Stimulated activated CD8-positive, alpha-beta memory T cell treated with anti-CD3 and anti-CD28 coated beads, Interleukin-12 subunit alpha, Interleukin-12 subunit beta, amount 100 ng/mL, for 4 hours (primary cell): ENCODE measurements at places on chromosomes 1 and 21.

- no peak for DNase-seq
Measured at GRCh38 chr1:29793101-29793546, 556.8 kb downstream of the PTPRU start.

DNA sequence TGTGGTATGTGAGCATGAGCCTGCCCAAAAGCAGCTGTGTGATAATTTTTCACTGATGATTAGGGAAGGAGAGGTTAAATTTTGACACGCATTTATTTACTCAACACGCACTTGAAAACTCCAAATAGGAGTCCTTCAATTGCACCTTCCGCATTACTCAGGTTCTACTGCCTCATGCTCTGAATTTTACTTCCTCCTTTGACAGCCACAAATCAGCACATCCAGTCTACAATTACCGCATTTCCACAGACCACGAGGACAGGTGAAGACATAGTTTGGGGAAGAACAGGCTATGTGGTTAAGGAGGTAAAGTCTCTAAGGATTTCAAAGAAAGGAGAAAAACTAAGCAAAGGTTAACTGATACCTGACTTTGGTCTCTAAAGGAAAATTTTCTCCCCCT lies 2.6 kb downstream of the CAPN8 start:
- DNase-seq = no peak

- no peak for DNase-seq
Measured at GRCh38 chr1:206575165-206575893, 36.9 kb downstream of the EIF2D start.

DNA sequence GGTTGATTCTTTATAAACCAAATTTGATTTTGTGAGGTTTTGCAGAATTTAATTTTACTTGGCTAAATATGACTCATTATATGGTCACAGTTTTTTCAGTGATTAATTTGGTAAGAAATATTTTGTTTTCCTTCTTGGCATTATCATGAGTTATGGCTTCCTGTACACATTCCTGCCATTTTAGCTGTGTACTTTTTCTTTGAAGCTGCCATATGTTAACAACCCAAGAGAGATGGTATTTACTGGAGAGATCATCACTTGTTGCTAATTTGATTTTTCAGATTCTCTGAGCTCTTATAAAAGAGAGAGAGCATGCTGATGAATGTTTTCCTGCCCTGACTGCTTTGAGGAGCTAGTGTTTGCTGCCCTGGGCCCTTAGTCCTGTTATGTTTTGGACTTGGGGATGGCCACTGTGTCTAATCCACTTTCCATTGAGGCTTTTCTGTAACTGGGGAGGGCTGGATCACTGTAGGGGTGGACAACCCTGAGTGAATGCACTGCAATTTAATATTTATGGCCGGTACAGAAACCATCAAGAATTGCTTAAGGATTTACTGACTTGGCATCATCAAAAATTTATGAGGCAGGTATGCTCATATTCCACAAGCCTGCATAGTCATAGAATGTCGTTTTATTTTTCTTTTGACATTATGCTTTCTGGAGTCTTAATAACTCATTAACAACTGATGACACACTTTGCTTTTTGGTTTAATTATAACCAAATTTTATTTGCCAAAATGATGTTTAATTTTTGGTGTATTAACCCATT lies 200.9 kb downstream of the DISC1 start:
- DNase-seq = no peak

- DNase-seq = no peak
Measured at GRCh38 chr21:33643658-33644311, 1.5 kb downstream of the ITSN1 start.

DNA sequence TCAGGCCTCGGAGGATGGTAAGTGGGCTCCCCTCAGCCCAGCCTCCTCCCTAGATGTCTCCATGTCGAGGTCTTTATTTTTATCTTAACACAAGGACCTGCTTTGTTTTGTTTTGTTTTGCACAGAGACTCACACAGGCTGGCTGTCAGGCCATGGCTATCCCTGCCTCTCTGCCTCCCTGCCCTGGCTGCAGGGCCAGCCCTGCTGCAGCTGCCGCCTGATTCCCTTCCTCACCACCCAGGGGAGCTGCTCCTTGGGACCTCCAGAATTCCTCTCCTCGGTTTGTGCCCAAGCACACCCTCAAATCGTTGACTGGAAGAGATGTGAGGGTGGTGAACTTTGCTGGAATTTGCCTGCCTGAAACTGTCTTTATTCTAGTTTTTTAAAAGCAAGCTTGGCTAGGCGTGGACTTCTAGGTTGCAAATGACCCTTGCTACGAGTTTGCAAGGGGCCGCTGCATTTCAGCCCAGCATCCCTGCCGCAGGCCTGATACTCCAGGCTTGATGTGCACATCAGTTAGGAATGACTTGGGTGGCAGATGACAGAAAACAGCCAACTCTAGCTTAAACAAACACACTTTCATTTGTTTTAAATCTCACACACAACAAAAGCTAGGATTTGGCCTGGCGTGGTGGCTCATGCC lies 37.1 kb downstream of the WNT9A start:
- no peak for DNase-seq

- DNase-seq = no peak
Measured at GRCh38 chr1:121516234-121516967, 331.6 kb downstream of the SRGAP2C start.

DNA sequence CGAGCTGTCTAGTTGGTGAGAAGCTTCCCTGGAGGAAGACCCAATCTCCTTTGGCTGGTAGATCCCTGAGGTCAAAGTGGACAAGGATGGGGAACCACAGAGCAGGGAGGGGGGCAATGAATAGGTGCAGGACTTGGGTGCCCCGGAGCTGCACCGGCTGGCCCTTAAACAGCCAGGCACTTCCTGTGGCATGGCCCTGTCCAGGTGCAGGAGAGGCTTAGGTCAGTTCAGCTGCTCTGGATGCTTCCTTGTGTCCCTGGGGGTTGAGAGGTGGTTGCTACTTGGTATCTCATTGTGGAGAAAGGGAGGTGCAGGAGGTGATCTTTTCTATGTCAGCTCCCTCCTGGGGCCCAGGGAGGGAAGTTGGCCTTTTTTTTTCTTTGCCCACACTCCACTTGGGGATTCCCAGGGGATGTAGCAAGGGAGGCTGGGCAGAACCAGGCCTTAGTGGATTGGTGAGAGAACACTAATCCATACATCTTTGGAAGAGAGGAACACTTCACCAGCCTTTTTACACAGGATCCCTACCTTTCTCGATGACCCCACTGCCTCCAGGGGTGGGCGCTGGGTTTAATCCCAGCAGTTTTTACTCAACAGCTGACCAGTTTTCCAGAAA lies 1.2 kb upstream of the ST3GAL3 start:
- no peak for DNase-seq

- DNase-seq = no peak
Measured at GRCh38 chr1:244356376-244356775, 95.3 kb downstream of the ADSS2 start.

- DNase-seq = no peak
Measured at GRCh38 chr1:45328680-45329079, 2.0 kb downstream of the HPDL start.

GRCh38 chr1:7594714-7595295 lies 176.3 kb upstream of the VAMP3 start:
- DNase-seq = no peak

DNA sequence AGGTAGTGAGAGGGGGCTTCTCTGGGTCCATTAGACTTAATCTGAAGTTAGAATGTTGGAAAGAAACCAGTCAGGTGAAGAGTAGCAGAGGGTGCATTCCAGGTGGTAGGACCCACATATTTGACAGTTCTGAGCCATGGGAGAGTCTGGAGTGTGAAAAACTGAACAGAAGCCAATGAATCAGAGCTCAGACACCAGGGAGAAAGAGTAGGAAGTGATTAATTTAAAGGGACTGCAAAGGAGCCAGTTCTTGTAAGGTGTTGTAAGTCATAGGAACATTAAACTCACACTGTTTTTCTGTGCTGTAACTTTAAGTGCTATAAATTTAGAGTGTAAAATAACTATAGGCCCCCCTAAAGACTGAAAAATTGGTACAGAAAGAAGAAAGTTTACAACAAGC lies 5.9 kb upstream of the DHX9 start:
- no peak for DNase-seq

DNA sequence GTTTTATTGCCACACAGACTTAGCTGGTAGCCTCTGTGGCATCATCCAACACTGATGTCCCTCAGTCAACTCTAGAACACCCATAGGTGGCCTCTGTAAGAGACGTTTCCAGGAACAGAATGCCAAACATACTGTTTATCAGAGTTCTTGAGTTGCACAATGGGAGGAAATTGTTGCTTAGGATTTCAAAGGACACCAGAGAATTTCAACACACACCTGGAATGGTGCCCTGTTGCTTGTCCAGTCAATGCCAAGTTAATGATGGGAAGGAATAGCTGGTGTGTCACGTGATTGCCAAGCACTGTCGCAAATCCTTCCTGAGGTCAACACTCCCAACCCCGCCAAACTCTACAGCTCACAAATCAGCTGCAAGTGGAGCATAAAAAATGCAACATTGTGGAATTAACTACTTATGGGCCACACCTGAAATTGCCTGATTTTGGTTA lies 28.6 kb upstream of the DUSP23 start:
- no peak for DNase-seq

GRCh38 chr1:13604176-13604575 lies 20.5 kb downstream of the PDPN start:
- DNase-seq = no peak

GRCh38 chr1:9078015-9078751 lies 8.7 kb upstream of the SLC2A5 start:
- no peak for DNase-seq

- no peak for DNase-seq
Measured at GRCh38 chr1:28447679-28448078, 58.2 kb upstream of the RCC1 start.

GRCh38 chr1:223462866-223463404 lies 69.7 kb downstream of the CCDC185 start:
- DNase-seq = no peak

DNA sequence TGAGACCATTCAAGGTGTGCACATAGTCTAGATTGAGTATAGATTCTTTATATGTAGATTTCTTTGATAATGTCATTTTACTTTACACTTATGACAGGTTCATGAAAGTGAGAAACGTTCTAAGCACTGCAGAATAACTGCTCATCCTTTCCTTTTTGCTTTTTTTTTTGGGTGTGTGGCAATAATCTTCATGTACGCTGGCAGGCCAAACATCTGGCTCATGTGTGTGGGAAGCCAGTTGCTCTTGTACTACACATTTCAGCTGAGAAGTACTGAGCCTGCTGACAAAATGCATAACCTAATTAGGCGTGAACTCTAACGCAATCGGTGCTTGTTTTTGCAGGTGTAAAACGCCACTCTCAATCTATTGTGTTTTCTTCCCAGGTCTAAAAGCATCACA lies 350.8 kb upstream of the KAZN start:
- DNase-seq = no peak

GRCh38 chr21:32366191-32366590 lies 26.6 kb downstream of the URB1 start:
- no peak for DNase-seq

GRCh38 chr1:63272811-63273210 lies 49.6 kb upstream of the FOXD3 start:
- DNase-seq = no peak

GRCh38 chr1:41657679-41658295 lies 173.3 kb upstream of the EDN2 start:
- DNase-seq = no peak

GRCh38 chr1:16017461-16018303 lies at the start of gene HSPB7:
Gene HSPB7, minus strand, starts transcription at chr1:16018043. Its CDS starts 80 bp downstream, at chr1:16017963.
- DNase-seq = no peak

DNA sequence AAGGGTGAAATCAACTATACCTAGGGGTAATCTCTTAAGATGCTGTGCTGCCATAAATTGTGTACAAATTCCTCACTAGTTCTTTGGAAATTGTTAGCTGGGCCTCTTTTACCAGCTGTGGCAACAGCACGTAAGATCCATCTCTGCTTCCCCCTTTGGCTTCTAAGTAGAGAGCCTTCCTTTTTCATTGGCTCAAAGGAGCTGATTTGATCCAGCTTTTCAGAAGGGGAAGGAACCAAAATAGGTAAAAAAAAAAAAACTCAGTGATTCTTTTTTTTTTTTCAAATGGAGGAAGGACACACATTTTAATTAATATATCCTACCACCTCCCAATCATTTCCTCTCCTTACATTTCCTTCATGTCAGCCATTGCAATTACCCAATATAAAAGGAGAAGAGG lies 4.0 kb upstream of the RCAN1 start:
- DNase-seq = no peak

- DNase-seq = no peak
Measured at GRCh38 chr1:93938461-93939145, 29.4 kb upstream of the GCLM start.

- DNase-seq = no peak
Measured at GRCh38 chr1:178271471-178271870, 177.6 kb downstream of the RASAL2 start.

DNA sequence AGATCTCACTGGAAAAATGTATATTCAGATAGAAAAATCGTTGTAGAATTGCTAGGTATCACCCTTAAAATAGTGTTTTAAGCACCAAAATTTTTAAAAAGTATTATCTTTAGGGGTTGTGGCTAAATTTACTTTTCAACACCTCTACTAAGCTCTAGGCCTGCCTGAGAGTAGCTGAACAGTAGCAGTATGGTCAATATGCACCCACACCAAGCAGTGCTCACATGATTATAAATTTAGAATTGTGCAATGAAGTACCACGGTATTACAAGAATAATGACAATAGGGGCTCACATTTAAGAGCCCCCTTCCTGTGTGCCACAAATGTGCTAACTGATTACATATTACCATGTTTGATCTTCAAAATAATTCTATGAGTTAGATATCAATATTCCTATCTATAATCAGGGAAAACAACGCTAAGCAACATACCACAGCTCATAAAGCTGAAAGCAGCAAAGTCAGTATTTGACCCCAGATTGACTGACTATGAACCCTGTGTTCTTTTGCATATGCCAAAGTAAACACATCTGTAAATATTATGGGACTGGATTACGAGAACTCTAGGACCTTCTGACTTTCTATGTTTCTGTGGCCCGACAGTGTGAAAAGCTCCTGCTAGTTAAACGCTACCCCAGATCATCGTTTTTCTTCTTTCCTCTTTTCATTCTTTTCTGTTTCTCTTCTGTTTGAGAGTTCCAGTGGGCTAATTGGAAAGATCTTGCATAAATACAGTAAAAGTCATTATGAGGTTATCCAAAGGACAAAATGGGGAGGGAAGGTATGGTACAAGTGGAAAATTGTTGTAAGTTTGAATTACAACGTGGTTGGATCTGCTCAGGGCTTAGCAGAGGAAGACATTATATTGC lies 201.1 kb upstream of the C1orf87 start:
- no peak for DNase-seq

DNA sequence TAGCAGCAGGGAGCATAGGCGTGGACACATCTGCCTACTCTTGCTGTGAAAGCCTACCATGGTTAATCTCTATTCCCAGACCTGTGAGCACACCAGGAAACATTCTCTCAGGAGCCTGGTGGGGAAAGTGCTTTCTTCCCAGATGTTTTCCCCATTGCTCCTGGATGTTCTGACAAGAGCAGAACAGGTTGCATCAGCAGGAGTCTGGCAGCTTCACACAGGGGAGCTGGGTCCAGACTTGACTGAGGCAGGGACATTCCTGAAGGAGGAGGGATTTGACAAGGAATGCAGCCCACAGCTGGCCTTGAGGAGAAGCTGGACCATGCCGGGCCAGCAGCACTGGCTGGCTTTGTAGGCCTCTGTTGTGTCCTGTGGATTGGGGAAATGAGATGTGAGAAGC lies 21.0 kb upstream of the ARTN start:
- DNase-seq = no peak

GRCh38 chr1:93751377-93752250 lies 70.0 kb upstream of the BCAR3 start:
- DNase-seq = no peak
